ENCODE measurements at places on chromosomes 4 and X.

GRCh38 chrX:132216806-132217202 is 2.4 kb downstream of the RAP2C start:
- no peak for DNase-seq

DNA sequence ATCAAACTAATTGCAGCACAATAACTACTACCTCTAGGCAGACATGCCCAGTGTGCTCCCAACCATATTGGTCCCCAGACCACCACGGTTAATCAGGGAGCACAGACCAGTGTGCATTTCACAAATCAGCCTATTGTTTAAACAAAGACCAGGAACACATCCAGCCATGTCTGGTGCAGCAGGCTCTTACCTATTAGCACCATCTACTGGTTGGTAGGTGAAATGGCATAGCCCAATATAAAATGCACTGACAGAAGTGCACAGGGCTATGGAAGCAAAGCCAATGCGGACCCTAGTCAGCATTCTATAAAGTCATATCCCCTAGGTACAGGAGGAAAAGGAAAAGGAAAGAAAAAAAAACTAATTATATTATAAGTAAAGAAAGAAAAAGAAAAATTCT is 15.5 kb upstream of the CYLC1 start:
- no peak for DNase-seq

DNA sequence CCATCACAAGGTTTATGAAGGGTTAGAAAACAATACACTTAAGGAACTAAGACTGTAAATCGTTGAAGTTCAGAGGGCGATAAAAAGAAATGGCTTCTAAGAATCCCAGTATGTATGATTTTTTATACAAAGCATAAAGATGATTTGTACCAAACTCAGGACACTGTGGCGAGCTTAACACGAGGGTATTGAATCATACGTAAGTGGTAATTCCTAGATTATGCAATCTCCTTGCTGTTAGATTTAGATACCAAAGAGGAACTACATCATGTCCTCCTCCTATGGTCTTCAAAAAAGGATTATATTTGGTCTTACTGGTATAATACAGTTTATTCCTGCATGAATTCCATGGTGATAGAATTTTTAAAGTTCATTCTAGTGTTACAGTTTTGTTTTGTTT is 23.9 kb downstream of the NFKB1 start:
- no peak for DNase-seq

GRCh38 chr4:120105472-120105871 is 38.8 kb upstream of the MAD2L1 start:
- no peak for DNase-seq

- DNase-seq = no peak
Measured at GRCh38 chr4:21753084-21753760, 195.3 kb downstream of the KCNIP4 start.

- no peak for DNase-seq
Measured at GRCh38 chr4:18398661-18399060, 377.1 kb upstream of the LCORL start.

GRCh38 chrX:49059681-49060085 is 884 bp downstream of the CCDC120 start:
- no peak for DNase-seq

GRCh38 chrX:44432641-44433040 is 89.2 kb upstream of the EFHC2 start:
- DNase-seq = no peak

- DNase-seq = no peak
Measured at GRCh38 chrX:68721991-68722860, 74.8 kb downstream of the STARD8 start.

- DNase-seq = no peak
Measured at GRCh38 chrX:313546-313945, 5.0 kb downstream of the GTPBP6 start.

- no peak for DNase-seq
Measured at GRCh38 chrX:13892856-13893255, 76.0 kb upstream of the GPM6B start.

GRCh38 chr4:121801715-121802075 is 572 bp downstream of the EXOSC9 start:
- no peak for DNase-seq

GRCh38 chrX:106606571-106606970 is 5.2 kb upstream of the RADX start:
- DNase-seq = no peak

- DNase-seq = no peak
Measured at GRCh38 chr4:123304151-123304964, 92.2 kb upstream of the SPRY1 start.

- DNase-seq = no peak
Measured at GRCh38 chrX:132953354-132953753, 5.1 kb downstream of the HS6ST2 start.

- no peak for DNase-seq
Measured at GRCh38 chr4:38113132-38113531, 152.9 kb downstream of the PTTG2 start.

DNA sequence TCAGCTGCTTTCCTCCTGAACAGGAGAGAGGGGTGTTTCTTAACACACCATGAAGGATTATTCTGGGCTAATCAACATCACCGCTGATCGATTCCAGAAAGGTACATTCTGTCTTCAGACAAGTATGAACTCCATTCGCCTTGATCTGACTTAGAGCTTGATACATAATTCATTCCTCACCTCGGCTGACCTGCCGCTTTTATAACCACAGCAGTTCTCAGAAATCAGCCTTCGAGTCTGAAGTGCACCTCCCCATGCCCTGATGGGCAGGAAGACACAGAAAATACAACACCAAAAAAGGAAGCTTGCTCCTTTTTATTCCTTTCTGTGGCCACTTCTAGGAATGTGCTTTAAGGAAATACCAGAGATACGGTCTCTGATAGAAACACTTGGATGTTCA is 85.7 kb downstream of the JAKMIP1 start:
- DNase-seq = no peak

GRCh38 chr4:174023641-174024040 is 259.8 kb downstream of the FBXO8 start:
- no peak for DNase-seq

- DNase-seq = no peak
Measured at GRCh38 chr4:10346023-10346422, 111.2 kb downstream of the ZNF518B start.

- DNase-seq = no peak
Measured at GRCh38 chr4:104421566-104421965, 73.1 kb downstream of the CXXC4 start.

GRCh38 chr4:139889264-139889663 is 223.6 kb downstream of the MGST2 start:
- DNase-seq = no peak

DNA sequence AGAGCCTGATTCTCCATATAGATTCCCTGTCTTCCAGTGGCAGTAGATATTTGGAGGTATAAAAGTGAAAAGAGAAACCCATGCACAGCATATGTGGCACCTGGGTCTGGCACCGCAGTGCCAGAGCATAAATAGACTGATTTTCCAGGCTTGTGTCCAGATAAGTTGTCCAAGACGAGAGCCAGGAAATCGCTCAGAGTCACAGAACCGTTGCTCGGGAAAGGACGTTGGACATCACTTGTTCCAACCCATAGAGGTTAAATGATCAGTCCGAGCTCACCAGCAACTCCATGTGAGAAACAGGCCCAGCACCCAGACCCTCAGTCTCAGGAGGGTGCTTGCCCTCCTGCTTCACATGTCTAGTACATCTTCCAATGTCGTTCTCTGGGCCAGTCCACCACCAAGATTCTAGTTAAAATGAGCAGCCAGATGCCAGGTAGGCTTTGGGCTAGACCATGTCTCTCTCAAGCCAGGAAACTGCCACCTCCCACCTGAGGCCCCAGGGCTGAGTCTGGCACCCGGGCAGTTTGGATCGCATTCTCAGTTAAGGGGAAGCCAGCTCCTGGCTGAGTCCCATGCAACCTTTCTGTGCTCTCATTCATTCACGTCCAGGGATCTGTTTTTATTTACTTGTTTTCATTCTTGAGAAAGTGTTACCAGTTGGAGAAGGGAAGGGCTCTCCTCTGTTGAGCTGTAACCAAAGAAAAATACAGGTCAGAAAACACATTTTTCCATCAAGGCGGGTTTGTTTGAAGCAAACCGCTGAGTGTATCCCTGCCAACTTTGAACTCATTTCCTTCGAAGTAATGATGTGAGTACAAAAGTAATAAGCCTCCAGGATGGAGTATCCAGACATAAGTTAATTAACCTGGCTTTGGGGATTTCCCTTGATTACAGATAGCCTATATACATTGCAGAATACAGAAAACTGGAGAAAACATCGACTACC is 91.7 kb downstream of the PHOX2B start:
- DNase-seq = no peak

DNA sequence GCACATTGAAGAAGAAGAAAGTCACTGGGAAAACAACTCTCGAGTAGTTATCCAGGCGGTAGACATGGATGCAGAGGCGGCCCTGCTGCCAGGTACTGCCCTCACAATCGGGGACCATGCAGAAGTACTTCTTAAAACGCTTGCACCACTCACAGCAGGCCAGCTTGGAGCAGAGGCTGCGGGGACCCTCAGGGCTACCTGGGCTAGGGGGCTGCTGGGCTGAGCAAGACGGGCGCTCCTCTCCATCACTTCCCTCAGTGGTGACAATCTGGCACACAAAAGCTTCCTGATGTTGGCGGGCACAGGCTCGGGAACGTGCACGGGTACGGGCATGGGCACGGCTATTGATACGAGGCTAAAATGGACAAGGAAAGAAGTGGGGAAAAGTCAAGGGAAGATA is 19.7 kb downstream of the GABRE start:
- DNase-seq = no peak

DNA sequence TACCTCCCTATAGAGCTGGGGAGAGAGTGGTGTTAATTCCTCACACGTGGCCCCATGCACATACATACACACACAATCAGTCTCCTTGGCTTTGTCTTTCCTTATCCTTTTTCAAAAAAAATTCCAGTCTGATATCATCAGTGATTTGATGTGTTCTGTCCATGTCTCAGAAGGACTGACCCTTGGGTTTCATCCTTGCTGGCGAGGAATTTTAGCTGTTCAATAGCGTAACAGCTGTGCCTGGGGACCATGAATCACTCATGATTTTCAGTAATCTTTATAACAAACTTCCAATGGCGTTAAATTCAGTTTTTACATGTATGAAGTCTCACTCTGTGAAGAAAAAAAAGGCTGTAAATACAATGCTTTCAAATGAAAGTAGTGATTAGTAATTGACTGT is 204.6 kb downstream of the RBMX2 start:
- no peak for DNase-seq

DNA sequence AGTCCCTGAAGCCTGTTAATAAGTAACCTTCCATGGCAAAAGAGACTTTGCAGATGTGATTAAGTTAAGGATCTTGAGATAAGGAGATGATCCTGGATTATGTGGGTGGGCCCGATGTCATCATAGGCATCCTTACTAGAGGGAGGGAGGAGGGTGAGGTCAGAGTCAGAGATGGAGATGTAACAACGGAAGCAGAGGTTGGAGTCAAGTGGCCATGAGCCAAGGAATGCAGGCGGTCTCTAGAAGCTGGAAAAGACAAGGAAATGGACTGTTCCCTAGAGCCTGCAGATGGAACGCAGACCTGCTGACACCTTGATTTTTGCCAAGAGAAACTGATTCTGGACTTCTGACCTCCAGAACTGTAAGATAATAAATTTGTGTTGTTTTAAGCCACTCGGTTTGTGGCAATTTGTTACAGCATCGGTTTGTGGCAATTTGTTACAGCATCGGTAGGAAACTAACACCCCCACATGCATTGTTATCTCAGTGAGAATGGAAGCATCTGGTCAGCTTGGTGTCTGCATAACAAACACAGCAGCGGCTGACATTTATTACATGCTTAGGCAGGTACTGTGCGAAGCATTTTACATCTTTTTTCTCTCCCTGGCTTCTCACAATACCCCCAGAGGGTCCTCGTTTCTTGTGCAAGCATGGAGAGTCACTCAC is 55.6 kb downstream of the CLDN34 start:
- no peak for DNase-seq

DNA sequence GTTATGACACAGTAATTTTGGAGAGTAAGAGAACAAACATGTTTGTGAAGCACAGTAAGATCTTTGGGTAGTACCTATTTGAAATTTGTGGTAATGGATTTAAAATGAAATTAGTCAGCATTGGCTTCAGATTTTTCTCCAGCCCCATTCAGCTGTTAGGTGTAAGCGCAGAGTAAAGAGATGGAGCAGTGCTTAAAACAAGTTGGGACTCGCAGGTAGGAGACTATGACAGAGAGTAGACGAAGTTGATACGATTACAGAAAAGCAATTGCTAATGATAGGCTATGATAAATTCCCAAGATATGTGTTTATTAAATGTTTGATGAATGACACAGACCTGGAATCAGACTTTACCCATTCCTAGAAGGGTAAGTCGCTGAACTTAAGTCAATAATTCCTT is 72.6 kb downstream of the CHIC2 start:
- DNase-seq = no peak

GRCh38 chr4:183330841-183331240 is 8.6 kb upstream of the CLDN24 start:
- DNase-seq = no peak

GRCh38 chrX:9269134-9269533 is 195.7 kb upstream of the TBL1X start:
- no peak for DNase-seq

GRCh38 chrX:115098897-115099296 is 81.5 kb upstream of the IL13RA2 start:
- no peak for DNase-seq

- no peak for DNase-seq
Measured at GRCh38 chr4:75513526-75514130, 575 bp downstream of the RCHY1 start.

DNA sequence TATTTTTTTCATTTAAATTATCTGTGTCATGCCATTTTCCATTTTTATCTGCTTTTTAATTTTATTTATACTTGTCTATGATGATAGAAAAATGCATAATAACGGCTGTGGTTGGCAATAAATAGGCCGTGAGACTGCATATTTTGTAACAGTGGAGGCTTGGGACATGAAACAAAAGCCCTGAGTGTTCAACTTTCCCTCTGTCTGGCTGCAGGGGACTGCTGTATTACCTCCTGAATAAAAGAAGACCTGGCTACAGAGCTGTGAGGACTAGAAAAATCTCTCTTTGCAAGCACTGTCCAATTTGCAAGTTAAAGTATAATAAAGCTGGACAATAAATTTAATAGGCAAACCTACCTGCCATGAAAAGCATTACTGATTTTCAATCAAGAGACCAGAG is 82.1 kb downstream of the MAGEB10 start:
- no peak for DNase-seq

- DNase-seq = no peak
Measured at GRCh38 chr4:99857307-99857706, 36.9 kb downstream of the LAMTOR3 start.

DNA sequence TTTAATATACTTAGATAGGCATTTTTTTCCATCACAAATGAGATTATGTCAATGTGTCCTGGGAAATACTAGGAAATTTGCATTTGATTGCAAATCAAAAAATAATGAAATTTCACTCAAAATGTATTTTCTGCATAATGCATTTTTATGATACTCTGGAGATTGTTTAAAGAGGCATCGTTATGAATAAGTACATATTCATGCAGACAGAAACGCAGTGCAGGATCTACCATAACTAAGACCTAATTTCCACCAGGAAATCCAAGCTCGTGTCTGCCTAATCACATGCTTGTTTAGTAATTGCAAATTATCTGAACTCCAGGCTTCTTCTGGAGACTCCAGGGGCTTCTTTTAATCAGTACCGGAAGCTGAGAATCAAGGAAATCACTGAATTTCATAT is 163.5 kb upstream of the MXRA5 start:
- no peak for DNase-seq

Data from breast epithelium (tissue), 4 donors.